Activated naive CD4-positive, alpha-beta T cell (primary cell): ENCODE measurements at places on chromosomes 5 and 9.
A peak's percentile ranks its signal among the peaks of the same experiment; 100 is the strongest.

- no peak for DNase-seq
Observed at GRCh38 chr9:111274737-111275136, 55.3 kb downstream of the OR2K2 start.

GRCh38 chr9:126777733-126778132 is 27.1 kb upstream of the ZBTB43 start:
- DNase-seq: no peak

GRCh38 chr9:11469745-11470144 is 856.9 kb upstream of the PTPRD start:
- no peak for DNase-seq

- no peak for DNase-seq
Observed at GRCh38 chr5:74619308-74619707, 21.2 kb downstream of the ENC1 start.

DNA sequence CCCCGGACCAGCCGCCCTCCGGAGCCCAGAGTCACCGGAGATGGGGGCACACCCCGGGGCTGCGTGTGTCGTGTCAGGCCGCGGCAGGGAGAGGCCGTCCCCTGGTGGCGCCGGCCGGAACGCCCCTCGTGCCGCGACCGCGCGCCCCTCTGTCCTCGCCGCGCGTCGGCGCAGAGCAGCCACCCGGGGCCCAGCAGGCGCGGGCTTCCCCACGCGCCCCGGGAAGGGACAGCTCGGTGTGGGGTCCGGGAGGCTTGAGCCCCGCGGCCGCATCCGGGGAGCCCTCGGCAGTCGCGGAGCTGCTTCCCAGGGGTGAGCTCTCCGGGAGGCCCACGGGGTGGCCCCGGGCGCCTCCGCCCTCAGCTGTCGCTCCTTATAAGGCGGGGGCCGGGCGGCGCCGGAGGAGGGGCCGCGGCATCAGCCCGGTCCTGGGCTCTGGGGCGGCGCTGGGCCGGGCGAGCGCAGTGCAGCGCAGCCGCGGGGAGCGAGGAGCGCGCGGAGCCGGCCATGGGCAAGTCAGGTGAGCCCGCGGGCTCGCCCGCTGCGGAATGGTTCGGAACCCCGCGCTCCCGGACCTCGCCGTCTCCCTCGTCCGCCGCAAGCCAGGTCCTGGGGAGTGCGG is at the start of gene GLIPR2:
GLIPR2 (plus strand) TSS at position 462 of the 622 bp plus-strand sequence; CDS start at position 508, 46 bp downstream.
- peak; percentile 30 for DNase-seq

DNA sequence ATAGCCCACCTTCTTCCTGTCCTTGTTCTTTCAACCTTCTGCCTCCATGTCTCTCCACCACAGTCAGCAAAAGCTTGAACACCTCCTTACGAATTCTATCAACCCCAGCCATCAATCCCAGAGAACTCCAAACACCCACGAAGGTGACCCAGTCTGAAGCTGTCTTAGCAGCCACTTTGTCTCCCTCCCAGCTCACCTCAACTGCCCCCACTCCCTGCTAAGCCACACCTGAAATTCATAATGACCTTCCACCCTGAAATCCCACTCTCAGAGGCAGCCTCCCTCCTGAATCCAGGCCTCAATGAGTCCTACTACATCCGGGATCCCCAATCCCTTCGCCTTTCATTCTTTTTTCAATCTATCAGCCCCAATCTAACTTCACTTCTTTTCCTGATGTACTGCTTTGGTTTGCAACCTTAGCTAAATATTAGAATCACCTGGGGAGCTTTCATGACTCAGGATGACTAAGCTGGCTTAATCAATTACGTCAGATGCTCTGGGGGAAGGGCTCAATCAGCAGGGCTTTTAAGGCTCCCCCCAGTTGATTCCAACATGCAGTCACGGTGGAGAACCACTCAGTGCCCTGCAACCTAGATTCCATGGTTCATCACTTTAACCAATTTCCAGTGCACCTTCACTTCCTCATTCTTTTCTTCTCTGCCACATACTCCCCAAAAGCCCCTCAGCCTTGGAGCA is 32.2 kb downstream of the BHMT start:
- no peak for DNase-seq

DNA sequence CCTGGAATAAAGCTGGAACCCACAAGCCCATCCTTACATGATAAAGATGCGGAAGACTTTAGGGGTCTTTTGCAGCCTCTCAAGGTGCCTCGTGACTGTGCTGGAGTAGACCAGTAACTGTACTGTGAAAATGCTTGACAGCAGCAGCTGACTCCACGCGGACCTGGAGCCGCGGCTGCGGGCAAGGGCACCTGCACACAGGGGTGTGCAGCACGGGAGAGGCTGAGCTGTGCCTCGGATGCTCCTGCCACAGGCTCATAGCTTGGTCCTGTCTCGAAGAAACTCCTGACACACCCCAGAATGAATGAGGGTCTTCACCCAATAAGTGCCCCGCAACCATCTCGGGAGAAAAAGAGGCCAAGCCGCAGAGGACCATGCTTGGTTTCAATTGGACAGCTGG is 40.3 kb upstream of the CEP72 start:
- DNase-seq: no peak

DNA sequence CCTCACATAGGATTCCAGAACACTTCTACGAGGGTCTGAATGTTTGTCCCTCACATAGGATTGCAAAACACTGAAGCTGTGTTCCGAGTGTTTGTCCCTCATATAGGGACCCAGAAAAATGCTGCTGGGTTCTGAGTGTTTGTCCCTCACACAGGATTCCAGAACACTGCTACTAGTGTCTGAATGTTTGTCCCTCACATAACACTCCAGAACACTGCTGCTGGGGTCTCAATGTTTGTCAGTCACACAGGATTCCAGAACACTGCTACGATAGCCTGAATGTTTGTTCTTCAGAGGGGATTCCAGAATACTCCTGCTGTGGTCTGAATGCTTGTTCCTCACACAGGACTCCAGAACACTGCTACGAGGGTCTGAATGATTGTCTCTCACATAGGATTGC is 218.7 kb downstream of the FOXD4L6 start:
- no peak for DNase-seq

DNA sequence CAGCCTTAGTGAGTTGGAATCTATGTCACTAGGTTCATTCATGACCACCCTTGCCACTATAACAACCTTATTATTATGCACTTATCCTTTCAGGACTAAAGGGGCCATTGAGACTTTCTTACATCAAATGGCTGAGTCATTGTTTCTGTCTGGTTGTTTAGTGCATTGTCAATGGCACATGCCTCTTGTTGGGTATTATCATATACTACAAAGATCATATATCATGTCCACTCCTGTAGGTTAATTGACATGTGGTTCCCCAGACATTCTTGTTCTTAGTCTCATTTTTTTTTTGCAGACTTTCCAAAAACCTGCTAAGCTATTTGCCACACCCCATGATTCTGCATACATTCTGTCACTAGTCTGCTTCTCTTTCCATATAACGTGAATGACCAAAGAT is 66.7 kb upstream of the PRDM9 start:
- no peak for DNase-seq

DNA sequence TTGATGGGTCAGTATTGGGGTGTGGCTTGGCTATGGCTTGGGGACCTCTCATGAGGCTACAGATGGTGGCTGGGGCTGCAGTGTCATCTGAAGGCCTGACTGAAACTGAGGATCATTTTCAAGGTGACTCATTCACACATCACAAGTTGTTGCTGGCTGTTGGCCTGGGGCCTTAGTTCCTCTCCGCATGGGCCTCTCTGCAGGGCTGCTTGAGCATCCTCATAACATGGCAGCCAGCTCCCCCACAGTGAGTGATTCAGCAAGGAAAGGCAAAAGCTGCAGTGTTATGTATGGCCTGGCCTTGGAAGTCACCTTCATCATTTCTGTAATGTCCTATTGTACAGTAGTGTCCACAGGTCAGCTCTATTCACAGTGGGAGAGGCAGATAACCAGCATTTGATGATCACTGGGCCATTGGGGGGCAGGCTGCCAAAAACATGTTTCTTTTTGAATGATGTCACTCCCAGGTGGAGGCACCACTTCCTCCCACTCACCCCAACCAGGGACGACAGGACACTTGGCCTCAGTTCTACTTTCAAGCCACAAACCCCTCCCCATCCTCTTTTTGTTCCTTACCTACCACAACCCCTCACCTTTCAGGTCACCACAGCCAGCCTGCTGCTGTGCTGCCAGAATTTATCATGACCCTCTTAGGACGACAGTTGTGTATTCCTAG is 14.4 kb downstream of the FGD3 start:
- DNase-seq: no peak
